ENCODE measurements at places on chromosomes 7 and 10.

GRCh38 chr7:132446260-132446659 is 130.0 kb downstream of the PLXNA4 start:
- no peaks in the 10 kb centered on the region for H3K27me3 ChIP-seq
- no peak for DNase-seq
- no peak overlapping the region for H3K27ac ChIP-seq
- H3K36me3 ChIP-seq: no peaks in the 10 kb centered on the region
- H3K4me3 ChIP-seq: no peak overlapping the region

DNA sequence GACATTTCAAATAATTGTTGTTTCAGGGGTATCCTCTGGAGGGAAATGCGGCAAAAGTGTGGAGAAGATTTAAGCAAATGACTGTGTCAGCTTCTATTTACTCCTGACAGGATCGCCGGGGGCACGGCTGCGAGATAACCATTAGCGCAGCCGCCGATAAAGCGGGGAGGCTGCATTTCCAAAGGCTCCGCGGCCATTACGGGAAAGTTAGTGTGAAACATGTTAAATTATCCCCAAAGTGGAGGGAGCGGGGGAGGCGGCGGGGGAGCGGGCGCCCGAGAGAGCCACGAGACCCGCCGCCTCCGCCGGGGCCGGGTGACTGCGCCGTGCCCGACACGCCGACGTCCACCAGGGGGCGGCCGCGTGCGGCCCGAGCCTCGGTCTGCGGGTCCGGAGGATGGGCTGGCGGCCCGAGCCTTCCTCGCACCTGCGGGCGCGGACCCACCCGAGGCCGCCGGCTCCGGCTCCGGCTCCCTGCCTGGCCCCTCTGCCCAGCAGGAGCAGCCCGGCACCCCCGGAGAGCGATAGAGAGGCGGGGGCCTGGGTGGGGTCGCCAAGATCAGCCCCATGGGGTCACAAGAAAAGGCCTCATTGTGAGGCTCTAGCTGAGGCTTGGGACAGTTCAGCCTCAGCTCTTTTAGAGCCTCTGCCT is 74.4 kb upstream of the PAX2 start:
- H3K27ac ChIP-seq: no peak overlapping the region
- H3K4me3 ChIP-seq: peak overlapping the region; percentile 22
- H3K4me1 ChIP-seq: no peaks in the 10 kb centered on the region
- H3K36me3 ChIP-seq: no peaks in the 10 kb centered on the region

DNA sequence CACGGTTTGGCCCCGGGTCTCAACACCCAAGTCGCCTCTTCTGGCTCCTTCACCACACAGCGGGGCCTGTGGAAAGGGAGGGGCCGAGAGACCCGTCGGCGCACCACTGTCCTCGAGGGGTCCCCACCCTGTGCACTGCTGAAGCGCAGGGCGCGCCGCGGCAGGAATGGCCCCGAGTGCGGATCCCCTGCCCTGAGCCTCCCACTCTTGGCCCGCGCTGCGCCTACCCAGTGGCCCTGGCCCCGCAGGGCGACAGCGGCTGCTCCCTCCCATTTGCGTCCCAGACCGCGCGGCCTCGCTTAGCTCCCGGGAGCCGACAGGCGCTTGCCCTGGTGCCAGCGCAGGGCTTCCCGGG is 2.1 kb upstream of the SFMBT2 start:
- H3K4me1 ChIP-seq: peaks cover 28% of the 10 kb centered on the region
- no peaks in the 10 kb centered on the region for H3K27me3 ChIP-seq
- DNase-seq: no peak
- H3K36me3 ChIP-seq: no peaks in the 10 kb centered on the region
- H3K27ac ChIP-seq: no peak overlapping the region

- no peak overlapping the region for H3K27ac ChIP-seq
- no peaks in the 10 kb centered on the region for H3K27me3 ChIP-seq
Measured at GRCh38 chr10:74289951-74290350, 138.9 kb downstream of the ADK start.

- H3K4me1 ChIP-seq: no peaks in the 10 kb centered on the region
- no peak for DNase-seq
- no peak overlapping the region for H3K27ac ChIP-seq
- no peaks in the 10 kb centered on the region for H3K36me3 ChIP-seq
Measured at GRCh38 chr7:50497068-50497642, 47.0 kb upstream of the FIGNL1 start.

GRCh38 chr7:27130540-27131389 is at the start of gene HOXA4:
TSS of gene HOXA4 (minus strand) at chr7:27130757. CDS start at chr7:27130733, 24 bp downstream.
- H3K36me3 ChIP-seq: no peaks in the 10 kb centered on the region
- H3K4me1 ChIP-seq: no peaks in the 10 kb centered on the region
- H3K27ac ChIP-seq: no peak within 1 kb of the TSS
- peak; percentile 18 for DNase-seq

Data from effector memory CD4-positive, alpha-beta T cell (primary cell).